OCI-LY7 (cell line): ENCODE measurements at places on chromosomes 5 and 9. TPM values are rescaled to one million over a fixed set of nuclear protein-coding genes. Genes with fewer than 3 reads are reported as not detected.

DNA sequence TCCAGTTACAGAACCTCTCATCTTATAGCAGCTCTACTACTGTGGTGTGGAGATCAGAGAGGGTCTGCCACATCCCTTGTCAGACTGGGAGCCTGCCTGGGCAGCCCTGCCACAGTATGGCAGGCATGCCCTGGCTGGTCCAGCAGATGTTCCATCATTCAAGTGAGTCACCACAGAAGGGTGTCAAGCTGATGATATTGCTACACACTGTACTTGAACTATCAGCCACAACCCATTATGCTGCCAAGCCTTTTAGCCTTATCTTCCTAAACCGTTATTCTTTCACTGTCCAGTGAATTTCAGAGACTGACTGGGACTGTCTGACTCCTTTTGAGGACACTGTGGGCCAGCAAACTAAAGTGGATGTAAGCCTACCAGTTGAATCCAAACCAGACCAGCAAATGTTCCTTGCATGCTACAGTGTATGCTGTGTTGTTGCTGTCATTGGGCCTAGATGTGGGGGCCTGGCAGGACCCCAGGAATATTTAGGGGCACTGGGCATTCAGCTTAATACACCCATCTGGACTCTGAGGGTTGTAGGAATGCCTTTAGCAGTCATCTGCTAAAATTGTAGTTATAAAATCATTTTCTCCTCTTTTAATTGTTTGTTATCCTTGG lies 202.6 kb downstream of the NR3C1 start:
- DNase-seq, result no peak

GRCh38 chr5:68398146-68398812 lies 182.7 kb downstream of the PIK3R1 start:
- DNase-seq, result no peak

DNA sequence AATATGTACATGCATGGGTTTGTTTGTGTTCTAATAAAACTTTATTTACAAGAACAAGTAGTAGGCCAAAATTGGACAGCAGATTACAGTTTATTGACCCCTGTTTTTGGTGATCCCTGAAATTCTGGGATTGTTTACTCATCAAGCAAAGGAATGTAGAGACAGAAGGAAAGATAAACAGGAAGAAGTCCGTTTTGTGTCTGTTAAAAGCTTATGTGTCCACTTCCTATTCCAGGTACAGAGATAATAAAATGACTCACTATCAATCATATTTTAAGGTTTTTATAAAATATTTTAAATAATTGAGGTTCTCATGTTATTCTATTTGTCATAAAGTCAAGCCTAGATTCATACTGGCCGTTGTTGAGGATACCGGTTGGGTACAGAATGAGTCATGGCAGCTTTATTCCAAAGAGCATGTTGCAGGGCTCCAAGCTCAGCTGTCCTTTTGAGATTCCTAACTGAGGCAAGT lies 214.9 kb upstream of the DAB2 start:
- DNase-seq, result no peak

DNA sequence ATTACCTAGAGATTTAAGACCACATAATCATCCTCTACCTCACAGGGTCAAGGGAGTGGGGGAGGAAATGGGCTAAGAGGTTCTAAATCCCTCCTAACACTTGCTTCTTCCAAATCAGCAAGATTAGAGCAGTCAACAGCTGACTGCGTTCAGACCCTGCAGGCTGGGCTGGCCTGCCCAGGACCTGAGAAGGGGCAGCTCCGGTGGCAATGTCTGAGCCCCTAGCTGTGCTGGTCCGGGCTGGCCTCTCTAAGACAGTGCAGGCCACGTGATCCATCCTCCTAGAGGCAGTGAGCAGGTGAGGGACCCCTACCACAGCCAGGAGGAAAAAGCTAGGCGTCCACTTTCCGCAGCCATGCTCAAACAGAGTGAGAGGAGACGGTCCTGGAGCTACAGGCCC lies at the start of gene KCNV2:
Gene KCNV2, plus strand, starts transcription at position 126 of the 400 bp plus-strand sequence. Its CDS starts 230 bp downstream, at position 356.
- DNase-seq, result no peak

- DNase-seq, result no peak
Observed at GRCh38 chr5:153572411-153573145, 82.1 kb downstream of the GRIA1 start.

DNA sequence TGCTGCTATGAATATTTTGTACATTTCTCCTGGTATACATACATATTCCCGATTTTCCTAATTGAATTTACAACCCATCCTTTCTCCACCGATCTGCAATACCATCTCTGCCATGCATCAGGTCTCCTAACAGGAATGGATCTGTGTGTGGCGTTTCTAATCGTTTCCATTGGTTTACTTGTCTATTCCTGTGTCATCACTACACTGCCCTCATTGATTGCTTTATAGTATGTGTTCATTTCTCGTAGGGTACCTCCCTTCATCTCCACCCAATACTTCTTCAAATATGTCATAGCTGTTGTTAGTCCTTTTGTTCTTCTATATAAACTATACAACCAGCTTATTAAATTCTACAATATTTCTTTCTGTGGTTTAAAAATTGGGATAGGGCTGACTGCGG lies 7.1 kb upstream of the OR2S2 start:
- no peak for DNase-seq

DNA sequence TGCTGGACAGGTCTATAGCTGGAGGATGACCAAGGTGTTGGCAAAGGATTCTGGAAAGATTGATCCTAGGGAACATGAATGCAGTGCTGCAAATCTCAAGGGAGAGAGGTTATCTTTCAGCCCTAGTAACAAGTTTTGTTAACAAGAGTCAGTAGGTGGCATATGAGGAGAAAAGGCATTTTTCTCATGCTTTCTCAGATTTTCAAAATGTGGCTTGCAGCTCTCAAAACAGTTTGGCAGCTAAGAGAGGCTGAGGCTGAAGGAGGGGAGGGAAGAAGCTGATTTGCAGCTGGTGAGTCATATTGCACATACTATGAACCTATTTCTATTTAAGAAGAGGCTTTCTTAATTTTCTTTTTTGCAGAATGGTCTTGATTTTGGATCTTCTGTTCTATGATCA lies 64.3 kb upstream of the PCA3 start:
- no peak for DNase-seq

DNA sequence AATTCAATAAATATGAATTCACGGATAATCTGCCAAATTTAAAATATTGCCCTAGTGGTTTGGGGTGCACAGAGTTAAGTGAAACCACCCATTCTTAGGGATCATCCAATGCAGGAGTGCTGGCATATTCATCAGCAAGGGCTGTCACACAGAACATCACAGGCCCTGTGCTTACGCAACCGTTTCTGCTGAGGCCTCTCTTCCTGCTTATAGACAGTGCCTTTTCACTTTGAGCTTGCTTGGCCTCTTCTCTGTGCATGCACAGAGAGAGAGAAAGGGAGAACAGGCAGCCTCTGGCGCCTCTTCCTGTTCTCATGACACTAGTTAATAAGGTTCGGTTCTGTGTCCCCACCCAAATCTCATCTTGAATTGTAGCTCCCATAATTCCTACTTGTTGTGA lies 366.3 kb downstream of the ICE1 start:
- DNase-seq, result no peak

GRCh38 chr5:126016256-126016655 lies 407.0 kb upstream of the GRAMD2B start:
- no peak for DNase-seq

GRCh38 chr9:137156567-137157375 lies 13.1 kb downstream of the LRRC26 start:
- DNase-seq, result peak; percentile 79

DNA sequence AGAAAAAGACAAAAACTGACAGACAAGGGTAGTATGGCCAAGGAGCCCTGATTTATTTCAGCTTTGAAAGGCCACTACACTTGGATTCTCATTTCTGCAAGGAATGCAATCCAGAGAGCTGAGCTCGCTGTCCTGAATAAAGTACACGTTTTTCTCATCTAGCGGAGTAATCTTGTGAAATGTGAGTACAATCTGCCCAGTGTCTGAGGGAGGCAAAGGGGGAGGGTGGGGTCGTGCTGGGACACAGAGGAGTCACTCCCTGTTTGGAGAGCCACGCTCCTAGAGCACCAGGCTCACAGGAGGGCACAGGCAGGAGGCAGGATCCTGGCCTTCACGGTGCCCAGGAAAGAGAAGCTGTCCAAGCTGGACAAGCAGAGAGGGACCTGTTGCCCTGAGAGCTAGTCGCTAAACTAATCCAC lies 51.0 kb upstream of the IFNK start:
- no peak for DNase-seq

GRCh38 chr9:36008774-36009300 lies 27.9 kb upstream of the RECK start:
- DNase-seq, result peak; percentile 77

DNA sequence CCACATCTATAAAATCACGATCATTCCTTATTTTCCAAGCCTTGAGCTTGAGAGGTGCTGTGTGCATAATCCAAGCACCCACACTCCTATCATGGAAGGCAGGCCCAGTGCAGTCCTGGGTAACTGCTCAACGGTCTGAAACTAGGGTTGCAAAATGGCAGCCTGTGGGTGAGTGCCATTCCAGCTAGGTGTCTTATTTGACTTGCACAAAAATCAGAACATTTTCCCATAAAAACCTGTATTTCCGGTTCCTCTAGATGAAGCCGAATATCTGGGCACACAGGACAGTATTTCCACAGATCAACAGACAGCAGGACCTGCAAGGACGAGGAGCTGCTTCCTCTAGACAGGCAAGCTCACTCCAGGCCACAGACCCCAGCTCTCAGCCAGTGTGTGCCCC lies 588.8 kb downstream of the BNC2 start:
- no peak for DNase-seq

DNA sequence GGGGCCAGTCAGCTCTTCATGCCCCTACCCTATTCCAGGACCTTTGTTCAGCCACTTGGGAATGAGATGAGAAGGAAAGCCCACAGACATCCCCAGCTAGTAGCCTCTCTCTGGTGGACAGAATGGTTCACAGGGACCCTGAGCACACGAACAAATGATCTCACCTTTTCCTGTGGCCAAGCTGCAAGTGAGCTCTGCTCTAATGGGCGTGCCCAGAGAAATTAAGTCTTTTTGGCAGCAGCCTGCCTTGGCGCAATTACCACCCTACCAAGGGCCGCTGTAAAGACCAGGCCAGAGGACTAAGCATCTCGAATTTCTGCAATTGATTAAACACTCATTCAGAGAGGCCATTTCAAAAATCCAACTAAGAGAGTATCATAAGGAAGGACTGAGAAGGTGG lies 56.0 kb downstream of the WHRN start:
- DNase-seq, result no peak

GRCh38 chr9:38017149-38017884 lies 51.7 kb downstream of the SHB start:
- no peak for DNase-seq

The PRUNE2 gene
- 0.44 TPM in 1 of 2 replicates, not detected in the other for total RNA-seq

The RBM27 gene
- total RNA-seq, result 26.4 and 29.0 TPM in 2 replicates

The OR13C2 gene
- not detected in 2 replicates for total RNA-seq

The ARSI gene
- total RNA-seq, result not detected in 2 replicates

The IFNK gene
- not detected in 2 replicates for total RNA-seq

The LCN1 gene
- total RNA-seq, result not detected in 2 replicates

The CDHR2 gene
- total RNA-seq, result 2.8 and 3.8 TPM in 2 replicates

The PCDHGB3 gene
- 6.1 and 6.3 TPM in 2 replicates for total RNA-seq
